ENCODE measurements at places on chromosomes 7 and 10.

DNA sequence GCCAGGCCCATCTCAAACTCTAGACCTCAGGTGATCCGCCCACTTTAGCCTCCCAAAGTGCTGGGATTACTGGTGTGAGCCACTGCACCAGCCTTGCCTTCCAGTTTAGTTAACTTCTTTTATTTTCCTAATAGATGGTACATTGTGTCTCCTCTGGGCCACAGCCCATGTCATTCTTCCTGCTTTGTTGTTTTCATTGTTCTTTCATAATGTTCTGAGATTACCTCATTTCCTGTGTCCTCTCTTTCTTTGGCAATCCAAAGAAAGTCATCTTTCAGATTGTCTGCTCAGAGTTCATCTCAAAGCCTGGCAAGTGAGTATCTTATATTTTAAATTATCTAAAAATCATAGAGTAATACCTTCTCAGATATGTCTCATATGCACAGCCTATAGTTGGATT lies at the start of gene OLAH:
TSS of gene OLAH (plus strand) at position 270 of the 400 bp plus-strand sequence. CDS start 3,346 bp downstream, outside the sequence.
- DNase-seq = no peak

DNA sequence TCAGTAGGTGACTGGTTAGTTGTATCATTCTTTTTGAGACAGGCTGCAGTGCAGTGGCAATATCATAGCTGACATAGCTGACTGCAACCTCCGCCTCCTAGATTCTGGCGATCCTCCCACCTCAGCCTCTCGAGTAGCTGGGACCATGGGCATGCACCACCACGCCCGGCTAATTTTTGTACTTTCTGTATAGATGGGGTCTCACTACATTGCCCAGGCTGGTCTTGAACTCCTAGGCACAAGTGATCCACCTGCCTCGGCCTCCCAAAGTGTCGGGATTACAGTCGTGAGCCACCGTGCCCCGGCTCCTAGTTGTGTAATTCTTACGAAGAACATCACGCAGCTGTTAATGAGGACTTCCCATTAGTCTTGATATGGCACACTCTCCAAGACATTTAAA lies 123.4 kb upstream of the VKORC1L1 start:
- no peak for DNase-seq

DNA sequence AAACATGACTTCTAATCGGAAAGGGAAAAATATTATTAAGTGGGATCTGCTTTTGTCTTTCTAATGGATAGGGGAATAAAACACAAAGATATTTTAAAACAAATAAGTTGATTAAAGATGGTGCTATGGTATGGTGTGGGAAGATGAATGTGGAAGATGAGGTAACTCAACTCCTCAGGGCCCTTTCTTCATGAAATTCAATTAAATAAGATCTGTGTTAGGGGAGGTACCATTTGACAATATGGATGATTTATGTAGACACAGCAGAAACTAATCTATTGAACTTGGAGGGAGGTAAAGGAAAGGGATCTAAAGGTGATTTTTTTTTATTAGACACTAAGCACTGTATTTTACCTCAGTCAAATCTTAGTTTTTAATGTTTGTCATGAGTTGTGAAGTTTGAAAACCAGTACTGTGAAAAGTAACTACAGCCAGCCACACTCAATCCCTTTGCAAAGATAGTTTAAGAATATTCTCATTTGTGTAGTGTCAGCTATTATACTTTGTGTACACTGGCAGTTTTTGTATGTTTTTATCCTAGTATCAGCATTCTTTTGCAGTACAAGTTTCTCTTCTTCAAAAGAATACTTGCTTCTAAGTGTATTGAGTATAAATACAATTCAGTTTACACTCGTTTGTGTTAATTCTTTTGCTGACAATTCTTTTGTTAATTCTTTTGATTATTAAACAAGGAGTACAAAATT lies 151.3 kb downstream of the PHF14 start:
- no peak for DNase-seq

GRCh38 chr7:34365611-34366010 lies 292.4 kb upstream of the NPSR1 start:
- DNase-seq = no peak

- DNase-seq = no peak
Observed at GRCh38 chr10:78925275-78925674, 143.5 kb upstream of the ZMIZ1 start.

DNA sequence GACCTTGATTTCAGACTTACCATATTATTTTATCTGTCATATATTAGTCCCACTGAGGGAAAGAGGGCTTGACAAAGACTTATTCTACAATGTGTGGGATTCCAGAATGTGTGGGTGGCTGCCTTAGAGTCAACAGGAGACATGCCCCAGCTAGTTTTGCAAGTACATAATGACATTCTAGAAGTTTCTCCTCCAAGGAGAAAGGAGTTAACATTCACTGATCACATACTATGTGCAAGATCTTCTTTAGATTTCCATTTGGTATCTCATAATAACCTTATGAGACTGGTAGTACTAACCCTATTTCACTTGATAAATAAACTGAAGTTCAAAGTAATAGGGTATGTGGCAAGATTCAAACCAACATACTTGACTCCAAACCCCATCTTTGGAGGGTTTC lies 25.2 kb downstream of the IRF5 start:
- no peak for DNase-seq

GRCh38 chr7:55065079-55065478 lies 46.3 kb downstream of the EGFR start:
- DNase-seq = no peak

DNA sequence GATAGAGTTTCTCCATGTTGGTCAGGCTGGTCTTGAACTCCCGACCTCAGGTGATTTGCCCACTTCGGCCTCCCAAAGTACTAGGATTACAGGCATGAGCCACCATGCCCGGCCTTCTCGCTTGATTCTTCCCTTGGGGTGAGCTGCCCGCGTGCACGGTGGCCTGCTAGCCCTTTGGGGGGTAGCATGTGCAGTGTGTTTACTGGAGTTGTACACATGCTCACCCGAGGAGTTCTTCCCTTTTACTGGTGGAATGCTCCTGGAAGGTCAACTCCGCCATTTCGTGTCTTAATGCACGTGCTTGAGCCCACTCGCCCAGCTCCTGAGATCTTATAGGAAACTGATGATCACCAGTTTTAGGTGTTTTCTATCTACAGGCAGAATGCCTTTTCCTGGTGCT lies 17.0 kb upstream of the ADAMTS14 start:
- DNase-seq = no peak

- DNase-seq = no peak
Observed at GRCh38 chr7:66163186-66163610, 41.9 kb upstream of the TPST1 start.

DNA sequence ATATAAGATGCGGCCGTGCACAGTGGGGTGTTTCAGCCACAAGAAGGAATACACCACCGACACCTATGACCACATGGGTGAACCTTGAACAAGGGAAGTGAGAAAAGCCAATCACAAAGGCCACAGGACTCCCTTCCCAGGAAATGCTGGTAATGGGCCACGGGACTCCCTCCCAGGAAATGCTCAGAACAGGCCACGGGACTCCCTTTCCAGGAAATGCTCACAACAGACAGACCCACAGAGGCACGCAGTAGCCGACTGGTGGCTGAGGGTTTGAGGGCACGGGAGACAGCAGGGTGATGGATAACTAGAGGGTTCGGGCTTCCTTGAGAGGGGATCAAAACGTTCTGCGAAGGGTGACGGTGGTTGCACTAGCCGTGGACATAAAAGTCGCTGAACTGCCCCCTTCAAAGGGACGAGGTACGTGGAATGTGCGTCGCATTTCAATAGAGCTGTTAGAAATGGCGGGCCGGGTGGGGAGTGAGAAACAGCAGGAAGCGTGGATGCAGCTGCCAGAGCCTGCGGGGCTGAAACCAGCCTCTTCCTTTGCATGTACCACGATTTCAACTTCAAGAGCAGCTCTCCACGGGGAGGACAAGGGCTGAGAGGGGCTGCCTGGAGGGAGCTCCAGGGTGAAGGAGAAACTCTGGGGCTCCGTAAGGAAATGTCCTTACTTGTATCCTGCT lies 274.0 kb downstream of the ELFN1 start:
- peak; percentile 32 for DNase-seq

GRCh38 chr10:54194806-54195205 lies 606.2 kb downstream of the PCDH15 start:
- no peak for DNase-seq

DNA sequence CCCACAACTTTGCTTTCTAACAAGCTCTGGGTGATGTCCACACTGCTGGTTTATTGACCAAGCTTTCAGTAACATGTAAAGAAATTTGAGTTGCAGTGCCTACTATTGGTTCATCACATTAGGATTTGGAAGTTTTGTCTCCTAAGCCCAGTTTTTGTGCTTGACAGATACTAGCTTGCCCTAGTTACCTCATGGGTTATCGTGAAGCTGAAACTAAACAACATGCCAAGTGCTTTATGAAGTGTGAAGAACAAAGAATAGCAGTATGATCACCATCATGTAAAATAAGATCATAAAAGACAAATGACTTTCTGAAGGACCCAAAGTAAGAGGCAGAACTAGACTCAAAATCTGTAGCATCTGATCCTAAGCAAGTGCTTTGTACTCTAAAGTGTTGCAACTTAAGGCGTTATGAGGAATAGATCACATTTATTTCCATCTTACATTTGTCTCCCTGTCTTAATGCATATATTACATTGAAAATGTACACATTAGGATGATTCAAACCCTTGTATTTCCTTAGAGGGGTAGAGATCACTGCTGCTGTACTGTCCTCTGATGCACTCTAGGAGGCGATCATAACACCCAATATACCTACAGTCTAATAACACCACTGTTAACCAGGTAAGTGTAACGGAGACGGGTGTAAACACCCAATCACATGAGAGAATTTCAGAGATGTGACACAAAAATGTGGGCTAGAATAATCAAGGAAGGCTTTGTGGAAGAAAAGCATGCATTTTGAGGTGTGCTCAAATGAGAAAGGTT lies 71.3 kb downstream of the NRCAM start:
- DNase-seq = no peak

DNA sequence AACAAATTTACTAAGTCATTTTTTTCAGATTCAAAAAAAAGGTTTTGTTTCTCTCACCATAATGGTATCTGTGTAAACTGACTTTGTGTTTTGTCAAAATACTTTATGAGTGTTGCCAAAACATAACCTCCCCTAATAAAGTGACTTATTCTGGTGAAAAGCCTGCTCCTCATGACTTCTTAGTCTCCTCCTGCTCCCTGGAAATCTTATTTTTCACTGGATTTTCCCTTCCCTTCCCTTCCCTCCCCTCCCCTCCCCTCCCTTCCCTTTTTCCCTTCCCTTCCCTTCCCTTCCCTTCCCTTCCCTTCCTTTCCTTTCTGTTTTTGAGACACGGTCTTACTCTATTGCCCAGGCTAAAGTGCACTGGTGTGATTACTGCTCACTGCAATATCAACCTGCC lies 650.1 kb upstream of the GHITM start:
- no peak for DNase-seq

GRCh38 chr10:117492504-117492903 lies 50.0 kb upstream of the EMX2 start:
- DNase-seq = no peak

- DNase-seq = no peak
Observed at GRCh38 chr7:18684916-18685315, 189.4 kb downstream of the HDAC9 start.

DNA sequence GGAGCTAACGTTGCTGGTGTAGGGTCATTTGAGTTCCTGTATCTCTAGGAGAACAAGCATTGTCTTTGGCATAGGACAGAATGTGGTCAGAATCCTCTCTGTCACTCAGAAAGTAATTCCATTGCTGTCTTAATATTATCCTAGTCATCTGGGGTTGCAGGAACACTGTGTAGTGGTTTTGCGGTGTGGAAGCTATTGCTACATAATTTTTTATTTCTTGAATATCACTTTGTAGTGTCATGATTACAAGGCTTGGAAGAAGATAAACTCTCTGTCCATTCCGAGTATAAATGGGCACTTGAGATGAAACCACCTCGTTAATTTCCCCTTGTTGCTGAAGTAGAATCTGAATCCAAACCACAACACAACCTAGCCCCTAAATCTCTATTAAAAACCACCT lies 919.2 kb downstream of the LRMDA start:
- DNase-seq = no peak

DNA sequence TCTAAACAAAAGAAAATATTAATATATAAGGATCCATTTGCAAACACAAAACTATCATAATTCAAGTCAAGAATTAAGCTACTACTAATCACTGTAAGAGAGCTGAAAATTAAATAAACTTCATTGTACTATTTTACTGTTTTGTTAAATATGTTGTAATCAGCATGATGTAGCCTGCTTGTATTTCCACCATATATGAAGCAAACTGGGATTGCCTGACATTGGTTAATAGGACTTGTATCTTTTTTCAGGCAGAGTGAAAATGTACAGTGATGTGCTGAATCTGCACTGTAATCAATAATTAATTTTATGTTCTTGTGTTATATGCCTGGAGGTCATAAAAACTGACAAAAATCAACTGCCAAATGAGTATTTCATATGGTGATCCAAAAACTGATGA lies 25.4 kb downstream of the TRDMT1 start:
- DNase-seq = no peak

- no peak for DNase-seq
Observed at GRCh38 chr7:44148961-44149536, 7.9 kb upstream of the MYL7 start.

- no peak for DNase-seq
Observed at GRCh38 chr10:29256586-29256985, 32.3 kb upstream of the LYZL1 start.

GRCh38 chr7:90383861-90384260 lies 19.4 kb upstream of the CLDN12 start:
- no peak for DNase-seq

DNA sequence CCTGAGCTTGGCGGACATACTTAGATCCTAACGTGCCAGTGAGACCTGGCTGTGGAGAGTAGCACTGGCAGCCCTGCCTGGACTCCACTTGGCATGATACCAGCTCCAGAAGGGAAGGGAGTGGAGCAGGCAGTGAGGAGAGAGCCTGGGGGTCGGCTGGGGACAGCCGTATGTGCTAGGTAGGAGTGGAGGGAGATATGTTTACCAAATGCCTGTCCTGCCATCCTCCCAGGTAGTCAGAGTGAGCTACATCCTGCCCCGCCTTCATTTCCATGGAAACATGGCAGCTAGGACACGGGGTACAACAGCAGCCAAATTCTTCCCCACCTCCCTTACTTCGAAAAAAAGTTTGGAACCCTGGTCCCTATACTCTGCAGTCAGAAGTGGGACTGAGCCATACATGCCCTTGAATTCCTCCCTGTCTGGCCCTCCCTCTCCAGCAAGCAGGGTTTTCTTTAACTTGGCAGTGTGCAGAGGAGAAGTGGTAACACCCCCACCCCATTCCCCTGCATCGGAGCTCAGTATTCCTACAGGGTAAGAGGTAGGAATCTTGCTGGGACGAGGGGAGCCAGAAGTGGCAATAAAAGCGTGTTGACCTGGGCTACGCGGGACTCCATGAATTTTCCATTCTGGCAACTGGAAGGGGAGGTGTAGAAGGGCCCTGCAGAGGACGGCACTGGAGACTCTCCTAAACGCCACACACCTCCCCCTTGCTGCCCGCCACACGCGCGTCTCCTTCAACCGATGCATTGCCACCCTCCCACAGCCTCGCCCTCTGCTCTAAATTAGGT lies 20.0 kb upstream of the SMO start:
- no peak for DNase-seq

DNA sequence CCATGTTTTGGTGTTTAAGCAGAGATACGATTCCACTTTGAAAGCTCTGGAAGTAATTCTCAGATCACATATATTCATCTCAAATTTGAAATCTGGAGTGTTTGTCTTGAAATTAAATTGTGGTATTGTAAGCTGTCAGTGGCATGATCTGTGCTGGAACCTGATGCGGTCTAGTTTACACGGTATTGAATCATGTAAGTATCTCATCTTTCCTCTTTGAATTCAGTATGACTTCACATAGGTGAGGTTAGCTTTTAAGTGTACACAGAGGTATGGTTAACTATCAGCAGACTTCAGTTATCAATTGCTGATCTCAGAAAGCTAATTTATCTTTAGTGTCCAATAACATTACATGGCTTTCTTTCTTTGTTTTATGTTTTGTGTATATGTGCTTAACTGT lies 155.2 kb downstream of the MGMT start:
- no peak for DNase-seq
